Umbilical cord (tissue), 2 donors: ENCODE measurements at places on chromosomes 5 and 9. TPM values are rescaled to one million over a fixed set of nuclear protein-coding genes. Genes with fewer than 3 reads are reported as not detected.

Gene LOX
- 303 TPM for total RNA-seq

Gene WDR38
- total RNA-seq: not detected

Gene DIRAS2
- 12.0 TPM for total RNA-seq

Gene PROB1
- 2.4 TPM for total RNA-seq

Gene TSSK1B
- total RNA-seq: 2.9 TPM

Gene TAF11L14
- total RNA-seq: 9.4 TPM

Gene ASS1
- 95.3 TPM for total RNA-seq

Gene CA9
- total RNA-seq: 13.0 TPM

Gene PCDHGC4
- 4.8 TPM for total RNA-seq

Gene BRINP1
- 1.9 TPM for total RNA-seq

Gene CD74
- 31.1 TPM for total RNA-seq

Gene CEL
- not detected for total RNA-seq

Gene PCDHGA5
- total RNA-seq: 1.9 TPM

Gene SLC36A3
- total RNA-seq: 1.4 TPM

Gene IL7R
- 3.4 TPM for total RNA-seq

Gene SLC6A7
- total RNA-seq: 10.8 TPM

Gene TLR4
- 14.7 TPM for total RNA-seq

Gene RABGAP1
- total RNA-seq: 226 TPM

Gene C5orf52
- total RNA-seq: not detected

- DNase-seq: peak; percentile 46
These were observed 165.3 kb downstream of the ZNF608 start for GRCh38 chr5:124580925-124581737.

GRCh38 chr5:157613385-157614245 is 38.0 kb upstream of the ADAM19 start:
- DNase-seq: no peak

DNA sequence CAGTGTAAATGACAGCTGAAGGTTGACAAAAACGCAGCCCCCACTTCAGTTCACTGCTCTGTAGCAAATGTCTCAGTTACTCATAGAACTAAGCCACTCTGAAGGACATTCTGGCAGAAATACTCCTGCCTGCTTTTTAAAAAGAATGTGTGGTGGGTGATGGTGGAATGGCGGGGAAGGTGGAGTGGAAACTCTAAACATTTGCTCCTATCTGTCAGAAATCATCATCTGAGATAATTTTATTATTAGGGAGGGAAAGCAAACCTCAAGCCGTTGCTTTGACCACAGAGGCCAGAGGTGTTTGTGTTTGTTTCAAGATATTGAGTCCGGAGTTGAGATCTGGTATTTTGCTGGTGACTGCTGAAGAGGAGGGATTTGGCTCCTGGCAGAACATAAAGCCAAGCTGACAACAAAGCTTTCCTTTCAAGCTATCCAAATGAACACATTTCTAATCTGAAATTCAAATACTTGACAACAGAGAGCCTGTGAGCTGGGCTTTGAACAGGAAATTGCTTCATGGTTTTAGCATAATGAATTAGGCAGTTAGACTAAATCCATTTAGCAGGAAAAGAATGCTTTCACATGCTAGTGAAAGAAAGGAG is 362.7 kb downstream of the CSNK1G3 start:
- DNase-seq: peak; percentile 65

- no peak for DNase-seq
These were observed 685.1 kb downstream of the DTWD2 start for GRCh38 chr5:118303296-118303695.

DNA sequence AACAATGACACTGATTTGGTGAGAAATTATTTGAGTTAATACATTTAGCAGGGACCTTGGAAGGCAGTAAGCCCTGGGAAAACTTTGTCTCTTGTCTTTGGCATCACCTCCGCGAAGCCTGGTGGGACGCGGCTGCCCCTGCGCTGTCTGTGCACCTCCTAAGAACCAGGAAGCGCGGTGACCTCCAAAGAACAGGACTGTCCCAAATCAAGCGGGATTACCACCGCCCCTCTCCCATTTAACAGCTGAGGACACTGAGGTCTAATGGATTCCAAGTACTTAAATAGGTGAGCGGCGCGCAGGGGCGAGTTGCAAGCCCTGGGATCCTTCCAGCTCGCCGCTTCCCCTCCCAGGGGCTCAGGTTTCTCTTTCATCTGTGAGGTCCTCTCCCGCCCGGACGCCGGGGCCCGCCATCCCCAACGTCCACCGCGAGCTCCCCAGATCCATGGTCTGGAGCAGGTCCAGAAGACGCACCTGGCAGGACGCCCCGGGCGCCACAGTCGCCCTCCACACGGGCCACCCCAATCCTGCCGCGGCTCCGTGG is 432 bp downstream of the STARD4 start:
- peak; percentile 42 for DNase-seq

GRCh38 chr9:75941066-75941465 is 50.6 kb downstream of the PCSK5 start:
- DNase-seq: no peak

DNA sequence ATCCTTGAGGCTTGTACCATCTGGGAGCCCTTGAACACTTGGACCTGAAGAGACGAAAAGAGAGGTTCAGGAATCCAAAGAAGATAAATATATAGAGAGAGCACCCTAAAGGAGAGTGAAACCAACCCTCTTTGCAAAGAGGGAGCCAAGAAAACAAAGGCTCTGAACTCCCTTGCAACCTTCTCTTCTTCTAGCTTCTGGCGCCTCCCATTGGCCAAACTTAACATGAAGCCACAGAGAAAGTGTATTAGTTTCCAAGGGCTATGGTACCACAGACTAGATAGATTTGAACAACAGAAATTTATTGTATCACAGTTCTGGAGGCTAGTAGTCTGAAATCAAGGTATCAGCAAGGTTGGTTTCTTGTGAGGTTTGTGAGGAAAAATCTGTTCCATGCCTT is 175.1 kb downstream of the HCN1 start:
- peak; percentile 21 for DNase-seq

GRCh38 chr5:177317959-177318377 is 6.3 kb upstream of the MXD3 start:
- DNase-seq: peak; percentile 71

- no peak for DNase-seq
These were observed 28.8 kb upstream of the RNU6ATAC start for GRCh38 chr9:134192951-134193731.

DNA sequence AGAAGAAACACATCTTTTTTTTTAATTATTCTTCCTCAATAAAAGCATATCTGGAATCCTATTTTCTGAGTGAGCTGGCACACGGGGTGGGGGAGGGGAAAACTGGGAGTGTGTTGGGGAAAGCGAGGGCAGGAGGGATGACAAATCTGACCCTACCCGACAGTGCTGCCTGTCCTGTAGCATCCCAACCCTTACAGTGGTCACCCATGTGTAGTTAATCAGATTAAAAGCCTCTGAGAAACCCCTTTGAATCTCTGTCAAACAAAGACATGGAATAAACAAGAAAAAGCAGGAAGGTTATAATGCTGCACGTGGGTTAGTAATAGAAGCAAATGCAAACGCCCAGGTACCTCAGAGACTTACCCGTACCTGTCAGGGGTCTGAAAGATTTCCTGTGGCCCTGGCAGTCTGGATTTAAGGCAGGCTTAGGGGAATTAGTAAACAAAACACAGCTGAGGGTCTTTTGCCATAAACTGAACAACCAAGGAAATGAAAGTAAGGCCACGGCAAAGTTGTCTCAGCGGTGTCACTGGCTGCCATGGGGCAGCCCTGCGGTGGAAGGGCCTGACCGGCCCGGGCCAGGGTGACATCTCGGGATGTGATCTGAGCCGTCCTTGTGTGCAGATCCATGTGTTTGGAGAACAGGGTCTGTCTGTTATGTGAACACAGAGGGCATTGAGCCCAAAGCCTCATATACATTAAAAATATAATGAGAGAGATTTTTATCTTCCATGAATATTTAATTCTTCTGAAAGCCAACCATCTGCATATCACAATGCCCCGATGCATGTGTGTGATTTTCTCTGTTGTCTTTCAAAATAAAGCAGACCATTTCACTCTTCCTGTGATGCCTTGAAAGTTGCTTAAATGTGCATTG is 308.2 kb downstream of the ZNF608 start:
- DNase-seq: no peak

- peak; percentile 97 for DNase-seq
These were observed at the start of gene MSX2 for GRCh38 chr5:174724484-174725260. TSS of gene MSX2 (plus strand) at chr5:174724582. CDS start at chr5:174724660, 78 bp downstream.

- peak; percentile 29 for DNase-seq
These were observed 62.7 kb upstream of the CTXN3 start for GRCh38 chr5:127586066-127586770.

DNA sequence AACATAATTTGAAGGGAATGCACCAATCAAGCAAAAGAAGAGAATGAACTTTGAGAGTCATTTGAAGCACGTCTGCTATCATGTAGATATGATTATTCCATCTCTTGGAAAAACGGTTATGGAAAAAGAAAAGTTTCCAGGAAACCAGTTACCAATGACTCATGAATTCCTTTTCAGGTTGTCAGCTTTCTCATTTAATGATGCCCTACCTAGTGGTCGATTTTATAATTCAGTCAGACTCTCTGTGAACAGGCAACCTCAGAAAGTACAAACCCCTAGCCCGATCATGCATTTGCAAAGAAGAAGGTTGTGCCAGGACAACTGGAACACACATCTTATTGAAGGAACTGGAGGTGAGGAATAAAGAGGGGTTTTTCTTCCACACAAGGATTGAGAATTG is 355.1 kb upstream of the GRIA1 start:
- DNase-seq: no peak

- no peak for DNase-seq
These were observed 207.9 kb upstream of the OTULINL start for GRCh38 chr5:14373685-14374084.

DNA sequence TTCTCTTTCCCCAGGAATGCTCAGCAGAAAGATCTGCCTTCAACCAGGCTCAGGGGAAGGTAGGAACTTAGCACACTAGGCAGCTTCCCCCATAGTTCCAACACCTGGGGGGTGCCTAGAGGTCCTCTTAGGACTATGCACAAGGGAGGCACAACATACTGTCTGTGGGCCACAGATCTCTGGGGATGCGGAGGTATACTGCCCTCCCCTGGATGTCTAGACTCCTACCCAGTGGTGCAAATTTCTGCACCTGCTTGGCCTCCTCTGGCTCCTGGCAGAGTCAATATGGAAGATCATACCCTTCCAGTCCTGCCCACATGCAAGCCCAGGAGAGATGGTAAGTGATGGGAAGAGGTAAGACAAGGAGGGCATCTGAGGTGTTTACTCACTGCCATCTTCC is 247.5 kb upstream of the DAPK1 start:
- DNase-seq: no peak

DNA sequence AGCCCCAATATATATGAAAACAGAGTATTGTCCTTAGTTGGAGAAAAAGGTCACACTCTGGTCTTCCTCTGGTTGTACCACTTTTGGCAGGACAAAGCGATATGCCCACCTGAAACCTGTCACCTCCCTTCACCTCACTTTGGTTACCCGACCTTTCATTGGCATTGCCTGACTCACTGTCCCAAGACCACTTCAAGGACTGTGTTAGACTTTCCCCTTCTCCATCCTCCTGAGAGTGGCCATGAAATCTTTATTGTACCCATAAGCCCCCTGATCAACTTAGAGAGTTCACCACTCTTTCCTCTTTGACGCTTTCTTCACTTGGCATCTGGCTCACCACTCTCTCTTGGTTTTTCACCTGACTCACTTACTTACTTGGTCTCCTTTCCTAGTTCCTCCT is 32.4 kb upstream of the AP3B1 start:
- no peak for DNase-seq

- peak; percentile 86 for DNase-seq
These were observed at the start of gene SFXN1 for GRCh38 chr5:175478384-175479124. TSS of gene SFXN1 (plus strand) at chr5:175478560. CDS start at chr5:175492104, 13,544 bp downstream.

- DNase-seq: no peak
These were observed 5.3 kb downstream of the FBXW2 start for GRCh38 chr9:120787933-120788332.

DNA sequence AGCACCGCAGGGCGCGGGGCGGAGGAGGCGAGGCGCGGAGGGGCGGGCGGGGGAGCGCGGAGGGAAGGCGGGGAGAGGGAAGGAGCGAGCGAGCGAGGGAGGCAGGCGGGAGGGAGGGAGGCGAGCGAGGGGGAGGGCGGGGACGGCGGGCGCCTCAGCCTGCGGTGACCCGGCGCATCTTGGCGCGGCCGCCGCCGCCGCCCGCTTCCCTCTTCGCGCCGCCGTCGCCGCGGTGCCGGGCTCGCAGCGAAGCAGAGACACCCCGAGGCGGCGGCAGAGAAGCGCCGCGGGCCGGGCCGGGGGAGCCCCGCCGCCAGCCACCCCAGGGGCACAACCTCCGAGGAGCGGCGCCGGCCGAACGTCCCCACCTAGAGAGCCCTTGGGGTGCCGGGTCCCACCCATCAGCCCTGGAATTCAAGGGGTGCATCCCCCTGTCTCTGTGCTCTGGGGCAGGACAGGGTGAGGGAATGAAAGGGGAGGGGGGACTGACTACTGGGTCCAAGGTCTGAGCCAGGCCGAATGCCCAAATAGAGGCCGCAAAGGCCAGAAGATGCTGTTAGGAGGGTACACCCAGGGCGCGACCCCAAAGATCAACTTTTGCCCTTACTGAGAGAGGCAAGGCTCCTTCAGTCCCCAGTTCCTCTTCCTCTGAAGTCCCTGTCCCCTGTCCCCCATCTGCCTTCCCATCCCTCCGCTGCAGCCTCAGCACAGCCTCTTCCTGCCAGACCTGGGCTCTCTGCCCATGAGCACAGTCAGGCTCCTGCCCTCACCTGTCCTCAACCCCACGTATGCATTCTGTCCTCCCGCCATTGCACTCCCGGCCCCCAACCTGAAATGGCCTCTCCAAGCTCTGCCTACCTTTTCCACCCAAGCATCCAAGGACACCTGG is at the start of gene ADAMTS2:
TSS of gene ADAMTS2 (minus strand) at position 29 of the 889 bp plus-strand sequence. CDS start 133 bp downstream, outside the sequence.
- peak; percentile 77 for DNase-seq

DNA sequence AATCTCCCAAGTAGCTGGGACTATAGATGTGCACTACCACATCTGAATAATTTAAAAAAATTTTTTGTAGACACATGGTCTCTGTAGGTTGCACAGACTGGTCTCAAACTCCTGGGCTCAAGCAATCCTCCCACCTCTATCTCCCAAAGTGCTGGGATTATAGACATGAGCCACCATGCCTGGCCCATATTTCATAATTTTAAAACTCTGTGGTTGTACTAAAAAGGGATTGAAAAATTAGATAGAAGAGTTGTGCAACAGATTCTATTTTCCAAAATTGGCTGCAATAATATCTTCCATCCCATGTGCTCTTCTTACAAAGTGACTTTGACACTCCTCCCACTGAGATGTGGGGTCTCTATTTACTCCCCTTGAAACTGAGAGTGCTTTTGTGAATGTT is 7.6 kb upstream of the UHRF2 start:
- DNase-seq: no peak

GRCh38 chr5:146755793-146756192 is 122.8 kb downstream of the PPP2R2B start:
- no peak for DNase-seq

- no peak for DNase-seq
These were observed 223.7 kb downstream of the PCSK5 start for GRCh38 chr9:76114144-76114543.

GRCh38 chr5:138655530-138656190 is 80.5 kb upstream of the HSPA9 start:
- DNase-seq: no peak
